ENCODE measurements at places on chromosomes 11 and 22.

GRCh38 chr11:12410006-12410728, 32.8 kb downstream of the PARVA start:
- no peak for DNase-seq

DNA sequence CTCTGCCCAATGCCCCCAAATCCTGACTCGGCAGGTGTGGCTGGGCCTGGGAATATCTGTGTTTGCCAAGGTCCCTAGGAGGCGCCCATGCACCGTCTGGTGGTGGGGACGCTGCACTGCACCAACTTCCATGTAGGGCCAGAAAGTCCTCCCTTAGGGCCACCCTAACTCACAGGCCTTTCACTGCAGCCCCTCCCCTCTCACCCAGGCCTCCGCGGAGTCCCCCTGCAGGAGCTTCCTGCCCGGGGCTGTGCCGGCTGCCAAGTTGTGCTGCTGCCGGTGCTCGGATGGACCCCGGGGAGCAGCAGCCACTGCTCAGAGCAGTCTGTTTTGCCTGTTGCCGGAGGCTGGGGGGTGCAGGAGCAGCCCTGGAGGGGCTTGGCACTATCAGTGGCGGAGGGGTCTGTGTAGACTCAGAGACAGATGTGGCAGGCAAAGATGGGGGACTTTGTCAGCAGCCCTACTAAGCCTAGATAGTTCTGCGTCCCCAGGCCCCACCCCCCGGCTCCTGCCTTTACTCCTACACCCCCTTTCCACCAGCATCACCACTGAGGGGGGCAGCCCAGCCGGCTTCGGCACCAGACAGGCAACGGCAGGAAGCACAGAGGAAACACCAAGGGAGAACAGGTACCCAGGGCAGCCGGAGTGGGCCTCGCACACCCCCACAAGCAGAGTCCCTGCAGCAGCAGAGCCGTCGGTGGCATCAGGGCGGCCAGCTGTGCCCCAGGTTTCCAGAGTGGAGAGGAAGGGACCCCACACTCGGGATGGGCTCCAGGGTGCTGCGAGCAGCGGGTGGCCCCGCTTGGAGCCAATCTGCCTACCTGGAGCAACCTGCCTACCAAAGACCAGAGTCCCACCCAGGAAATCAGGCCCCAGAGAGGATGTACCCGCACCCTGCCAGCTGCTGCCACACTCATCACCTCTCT, 124.3 kb downstream of the TRIM29 start:
- DNase-seq = peak; percentile 44

- peak; percentile 53 for DNase-seq
Measured at GRCh38 chr11:61126256-61126655, 24.0 kb downstream of the CD5 start.

- no peak for DNase-seq
Measured at GRCh38 chr22:29329581-29329980, 14.1 kb upstream of the RASL10A start.

GRCh38 chr22:42747701-42748513, 27.2 kb upstream of the A4GALT start:
- DNase-seq = no peak

Measured in left ventricle myocardium inferior (tissue), 1 donor.